ENCODE measurements at places on chromosomes 1 and 21.

GRCh38 chr1:200211157-200211556, 183.6 kb downstream of the NR5A2 start:
- no peak for DNase-seq

DNA sequence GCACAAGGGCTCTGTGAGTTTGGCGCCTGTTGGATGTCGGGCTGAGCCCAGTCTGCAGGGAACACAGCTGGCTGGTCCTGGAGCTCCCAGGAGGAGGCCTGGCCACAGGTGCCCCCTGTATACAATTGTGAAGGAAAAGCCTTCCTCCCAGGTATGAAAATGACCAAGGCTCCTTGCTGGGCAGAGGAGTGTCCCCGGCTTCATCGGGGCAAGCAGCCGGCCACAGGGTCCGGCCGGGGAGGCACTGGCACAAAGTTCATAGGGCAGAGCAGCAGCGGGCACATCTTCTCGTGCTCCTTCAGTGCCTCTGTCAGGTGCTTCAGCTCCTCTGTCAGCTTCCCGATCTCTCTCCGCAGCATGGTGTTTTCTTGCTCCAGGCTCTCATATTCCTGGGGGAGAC, 13.0 kb downstream of the BATF3 start:
- no peak for DNase-seq

DNA sequence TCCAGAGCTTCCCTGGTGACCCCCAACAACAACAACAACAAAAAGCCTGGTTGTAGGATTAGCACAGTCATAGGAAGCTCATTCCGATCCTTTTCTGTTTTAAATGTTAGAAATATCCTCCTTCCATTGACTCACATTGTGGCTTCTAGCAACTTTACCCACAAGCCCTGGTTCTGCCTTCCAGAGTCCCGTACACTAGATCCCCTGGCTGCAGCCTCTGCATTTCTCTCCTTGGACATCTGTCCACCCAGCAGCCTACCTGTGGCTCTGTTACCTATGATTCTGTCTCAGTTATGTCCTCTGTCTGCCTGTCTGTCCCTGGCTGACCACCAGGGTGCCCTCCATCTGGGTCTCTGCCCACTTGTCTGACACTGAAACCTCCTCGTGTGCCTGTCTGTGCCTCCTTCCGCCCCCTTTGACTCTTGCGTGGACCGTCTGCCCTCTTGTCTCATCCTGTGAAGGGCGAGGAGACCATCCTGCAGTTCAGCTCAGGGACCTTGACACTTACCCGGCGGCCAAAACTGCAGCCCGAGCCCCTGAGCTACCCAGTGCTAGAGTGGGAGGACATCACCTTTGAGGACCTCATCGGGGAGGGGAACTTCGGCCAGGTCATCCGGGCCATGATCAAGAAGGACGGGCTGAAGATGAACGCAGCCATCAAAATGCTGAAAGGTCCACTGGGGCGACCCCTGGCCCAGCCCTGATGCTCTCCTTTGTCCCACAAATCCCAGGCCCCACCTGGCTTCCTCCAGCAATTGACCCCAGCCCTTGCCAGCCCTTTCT, 16.1 kb downstream of the TIE1 start:
- no peak for DNase-seq

DNA sequence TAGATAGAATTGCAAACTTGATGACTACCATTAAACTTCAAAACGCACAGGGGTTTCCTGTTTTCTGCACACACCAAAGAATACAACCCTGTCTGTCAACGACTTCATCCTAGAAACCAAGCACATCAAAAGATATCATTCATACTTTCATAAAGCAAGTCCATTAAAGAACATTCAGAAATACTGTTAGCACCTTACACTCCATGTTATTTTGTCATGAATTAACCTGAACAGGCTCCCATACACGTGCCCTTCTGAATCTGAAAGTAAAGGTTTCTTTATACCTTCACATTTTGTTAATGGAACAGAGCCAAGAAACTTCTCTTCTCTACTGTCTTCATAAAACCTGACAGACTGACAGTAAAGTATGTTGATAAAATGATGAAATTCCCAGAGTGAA, 46.1 kb downstream of the PUM1 start:
- no peak for DNase-seq

GRCh38 chr1:12085643-12086260, 22.6 kb downstream of the TNFRSF8 start:
- no peak for DNase-seq

DNA sequence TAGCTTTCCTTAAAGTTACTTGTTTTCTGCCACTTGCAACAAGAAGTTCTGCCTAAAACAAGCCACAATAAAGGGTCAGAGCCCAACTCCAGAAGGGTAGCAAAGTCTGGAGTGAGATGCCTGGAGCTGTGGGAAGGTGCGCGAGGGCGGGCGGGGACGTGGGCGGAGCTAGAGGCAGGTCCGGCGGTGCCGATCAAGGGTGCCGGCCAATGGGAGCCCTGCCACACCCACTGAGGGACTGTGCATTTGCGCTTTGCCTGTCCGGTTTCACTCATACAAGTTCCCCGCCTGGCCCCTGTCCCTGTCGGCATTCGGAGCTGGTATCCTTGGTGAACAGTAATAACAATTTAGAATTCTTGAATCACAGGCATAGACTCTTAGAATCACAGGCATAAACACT, 732.4 kb downstream of the MATN1 start:
- DNase-seq = no peak

GRCh38 chr1:218467101-218468072, 122.3 kb downstream of the TGFB2 start:
- DNase-seq = no peak

DNA sequence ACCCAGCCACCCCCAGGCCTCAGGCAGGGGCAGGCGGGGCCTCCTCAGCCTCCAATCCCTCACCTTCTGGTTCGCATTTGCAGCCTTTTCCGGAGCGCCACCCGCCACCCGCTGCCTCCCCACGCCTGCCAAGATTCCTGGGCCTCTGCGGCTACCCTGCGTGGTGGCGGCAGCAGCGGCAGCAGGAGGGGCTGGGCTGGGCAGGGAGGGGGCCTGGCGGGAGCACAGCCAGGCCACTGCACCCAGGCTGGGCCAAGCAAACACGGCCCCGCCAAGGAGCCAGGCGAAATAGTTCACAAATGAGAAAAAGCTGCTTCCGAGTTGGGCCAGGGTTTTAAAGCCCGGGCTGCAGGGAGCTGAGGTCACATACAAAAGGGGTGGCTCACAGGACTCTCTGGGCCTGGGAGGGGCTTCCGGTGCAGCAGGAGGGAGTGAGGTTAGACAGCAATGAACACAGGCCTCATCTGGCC, 9.8 kb downstream of the COL8A2 start:
- no peak for DNase-seq

GRCh38 chr1:248886237-248886895, 19.7 kb upstream of the PGBD2 start:
- DNase-seq = no peak

DNA sequence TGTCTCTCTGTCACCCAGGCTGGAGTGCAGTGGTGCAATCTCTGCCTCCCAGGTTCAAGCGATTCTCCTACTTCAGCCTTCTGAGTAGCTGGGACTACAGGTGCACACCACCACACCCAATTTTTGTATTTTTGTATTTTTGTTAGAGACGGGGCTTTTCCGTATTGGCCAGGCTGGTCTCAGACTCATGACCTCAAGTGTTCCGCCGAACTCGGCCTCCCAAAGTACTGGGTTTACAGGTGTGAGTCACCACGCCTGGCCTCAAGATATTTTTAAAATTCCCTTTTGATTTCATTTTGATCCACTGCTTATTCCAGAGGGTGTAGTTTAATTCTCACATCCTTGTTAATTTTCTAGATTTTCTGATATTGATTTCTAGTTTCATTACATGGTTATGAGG, 3.8 kb downstream of the IFI44L start:
- DNase-seq = no peak

- no peak for DNase-seq
Measured at GRCh38 chr21:14543983-14544382, 2.1 kb downstream of the SAMSN1 start.

- no peak for DNase-seq
Measured at GRCh38 chr1:248751142-248751541, 4.4 kb downstream of the LYPD8 start.

DNA sequence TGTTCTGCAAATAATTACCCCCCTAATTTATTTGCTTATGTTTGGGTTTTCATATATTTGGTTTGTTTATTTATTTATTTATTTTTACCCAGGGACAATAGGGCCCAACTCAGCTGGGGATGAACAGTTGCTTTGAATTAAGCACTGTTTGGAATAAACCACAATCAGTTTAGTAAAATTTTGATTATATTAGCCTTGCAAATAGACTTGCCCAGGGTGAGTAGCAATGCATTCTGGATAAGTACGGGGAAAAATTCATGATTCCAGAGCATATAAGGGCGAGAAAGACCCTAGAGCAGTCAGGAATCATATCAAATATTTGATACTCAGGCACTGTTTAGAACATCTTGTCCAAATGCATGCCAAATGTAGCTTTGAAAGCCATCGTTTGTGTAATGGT, 242.7 kb downstream of the OMA1 start:
- DNase-seq = no peak

GRCh38 chr1:60133000-60133673, 59.6 kb upstream of the C1orf87 start:
- no peak for DNase-seq

DNA sequence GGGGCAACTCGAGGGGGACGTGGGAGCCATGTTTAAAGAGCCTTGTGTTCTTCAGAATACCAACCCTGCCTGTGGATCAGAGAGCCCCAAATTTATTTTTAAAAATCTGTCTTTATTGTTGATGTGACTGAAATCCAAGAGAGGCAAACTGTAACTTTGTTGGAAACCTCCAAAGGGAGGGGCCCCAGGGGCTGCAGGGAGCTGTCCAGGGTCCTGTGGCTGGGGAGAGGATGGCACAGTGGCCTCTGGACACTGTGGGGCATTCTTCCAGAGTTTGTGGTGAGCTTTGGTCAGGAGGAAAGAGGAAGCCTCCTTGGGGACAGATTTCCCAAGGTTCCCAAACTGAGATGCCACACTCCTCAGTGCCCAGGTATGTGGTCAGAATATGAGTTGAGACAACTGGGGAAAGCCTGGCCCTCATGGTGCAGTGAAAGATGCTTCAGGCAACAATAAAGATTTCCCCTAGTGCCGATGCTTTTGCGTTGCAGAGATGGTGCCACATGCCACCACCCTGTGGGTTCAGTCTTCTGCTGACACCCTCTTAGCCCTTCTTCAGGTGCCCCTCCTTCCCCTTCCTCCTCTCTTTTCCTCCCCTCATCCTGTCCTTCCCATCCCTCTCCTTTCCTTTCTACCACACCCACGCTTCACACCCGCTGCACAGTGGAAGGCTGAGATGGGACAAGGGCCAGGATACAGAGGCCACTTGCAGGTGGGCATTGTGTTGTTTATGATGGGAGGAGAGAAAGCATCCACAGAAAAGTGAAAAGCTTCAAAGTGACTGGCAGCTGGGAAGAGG, 122.1 kb downstream of the UCK2 start:
- no peak for DNase-seq

- no peak for DNase-seq
Measured at GRCh38 chr1:20265250-20265649, 25.4 kb upstream of the VWA5B1 start.

DNA sequence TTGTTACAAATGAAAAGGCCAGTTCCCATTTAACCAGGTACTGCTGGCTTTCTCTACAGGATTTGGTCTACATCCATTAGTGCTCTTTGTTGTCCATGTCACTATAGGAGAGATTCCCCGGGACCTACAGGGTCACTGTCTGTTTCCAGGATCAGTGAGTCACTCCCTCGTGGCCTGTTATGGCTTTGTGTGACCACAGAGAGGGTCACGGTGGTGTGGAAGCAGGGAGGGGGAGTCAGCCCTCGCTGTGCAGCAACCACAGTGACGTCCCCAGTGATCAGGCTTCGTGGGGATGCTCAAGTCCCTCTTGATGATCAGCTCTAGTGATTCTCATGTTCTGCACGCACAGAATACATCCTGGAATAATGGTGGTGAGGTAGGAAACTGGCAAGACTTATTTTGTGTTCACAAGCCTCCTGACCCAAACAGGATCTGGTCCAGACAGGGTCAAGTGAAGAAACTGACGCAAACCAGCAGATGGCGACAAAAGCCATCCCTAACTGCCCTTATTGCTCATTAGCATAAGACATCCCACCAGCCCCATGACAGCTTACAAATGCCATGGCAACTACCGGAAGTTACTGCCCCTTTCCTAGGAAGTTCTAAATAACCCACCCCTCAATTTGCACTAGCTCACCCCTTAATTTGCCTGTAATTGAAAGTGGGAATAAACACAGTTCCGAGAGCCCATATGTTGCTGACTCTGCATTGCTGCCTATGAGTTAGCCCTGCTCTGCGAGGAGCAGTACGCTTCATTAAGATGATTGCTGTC, 98.5 kb downstream of the DISC1 start:
- no peak for DNase-seq

GRCh38 chr21:38610623-38611251, 112.5 kb upstream of the ERG start:
- DNase-seq = no peak

- no peak for DNase-seq
Measured at GRCh38 chr1:79380078-79380477, 373.5 kb upstream of the ADGRL4 start.

GRCh38 chr1:173050865-173051264, at the start of gene TNFSF18:
Gene TNFSF18, minus strand, starts transcription at chr1:173050941. Its CDS starts 45 bp downstream, at chr1:173050896.
- DNase-seq = no peak

GRCh38 chr1:45410850-45411509, 70.7 kb upstream of the MUTYH start:
- DNase-seq = no peak

DNA sequence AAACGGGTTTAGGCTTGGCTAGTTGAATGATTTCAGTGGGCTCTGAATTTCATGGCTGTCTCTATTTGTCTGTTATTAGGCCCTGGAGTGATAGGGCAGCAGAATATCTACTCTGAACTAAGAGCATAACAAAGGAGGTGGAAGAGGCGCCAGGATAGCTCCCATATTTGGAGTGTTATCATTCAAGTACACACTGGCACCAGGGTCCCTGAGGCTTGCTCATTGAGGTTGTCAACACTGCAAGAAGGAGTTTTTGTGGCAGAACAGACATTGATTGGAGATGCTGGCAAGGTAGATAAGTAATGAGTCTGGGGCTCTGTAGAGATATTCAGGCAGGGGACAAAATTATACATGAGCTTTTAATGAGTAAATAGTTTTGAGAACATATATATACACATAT, 1748.4 kb downstream of the MRPL39 start:
- no peak for DNase-seq

DNA sequence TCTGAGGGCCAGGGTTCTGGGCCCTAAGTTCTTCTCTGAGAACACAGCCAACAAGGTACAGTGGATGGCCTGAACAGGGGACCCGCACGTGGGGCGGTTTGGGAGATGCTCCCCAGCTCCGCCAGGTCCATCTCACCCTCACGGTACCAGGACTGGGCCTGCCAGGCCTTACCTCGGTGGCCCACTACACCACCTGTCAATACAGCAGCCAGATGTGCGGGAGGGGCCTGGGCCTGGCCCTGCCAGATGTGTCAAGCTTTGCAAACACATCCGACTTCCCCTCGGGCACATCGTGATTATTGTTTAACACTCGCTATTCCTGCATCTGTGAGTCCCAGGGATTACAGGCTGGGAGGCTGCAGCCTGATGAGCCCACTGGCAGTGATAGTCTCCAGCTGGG, 122.4 kb downstream of the LACTBL1 start:
- DNase-seq = no peak

- DNase-seq = no peak
Measured at GRCh38 chr1:241253471-241253870, 103.5 kb downstream of the RGS7 start.
